ENCODE measurements at places on chromosomes 3 and 15.

GRCh38 chr3:154197751-154198150 lies 76.6 kb downstream of the ARHGEF26 start:
- no peak for DNase-seq

- no peak for DNase-seq
Observed at GRCh38 chr3:10247679-10248183, 528 bp upstream of the TATDN2 start.

DNA sequence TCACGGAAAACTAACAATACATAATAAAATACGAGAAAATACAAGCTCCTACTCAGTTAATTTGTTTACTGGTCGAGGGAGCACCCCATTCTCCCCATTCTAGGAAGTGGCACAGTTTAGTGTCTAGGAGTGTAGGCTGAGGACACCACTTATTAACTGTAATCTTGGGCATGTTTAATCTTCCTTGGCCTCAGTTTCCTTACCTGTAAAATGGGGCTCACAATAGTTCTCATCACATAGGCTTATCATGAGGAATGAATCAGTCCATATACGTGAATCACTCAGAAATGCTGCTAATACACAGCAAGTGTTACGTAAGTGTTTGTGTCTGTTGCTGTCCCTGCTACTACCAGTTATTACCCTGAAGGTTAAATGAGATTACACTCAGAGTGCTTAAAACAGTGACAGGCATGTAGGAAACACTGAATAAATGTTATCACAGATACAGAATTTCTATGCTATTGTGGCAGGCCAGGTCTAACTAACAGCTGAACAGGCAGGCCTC lies 210.2 kb downstream of the OSBPL10 start:
- no peak for DNase-seq

DNA sequence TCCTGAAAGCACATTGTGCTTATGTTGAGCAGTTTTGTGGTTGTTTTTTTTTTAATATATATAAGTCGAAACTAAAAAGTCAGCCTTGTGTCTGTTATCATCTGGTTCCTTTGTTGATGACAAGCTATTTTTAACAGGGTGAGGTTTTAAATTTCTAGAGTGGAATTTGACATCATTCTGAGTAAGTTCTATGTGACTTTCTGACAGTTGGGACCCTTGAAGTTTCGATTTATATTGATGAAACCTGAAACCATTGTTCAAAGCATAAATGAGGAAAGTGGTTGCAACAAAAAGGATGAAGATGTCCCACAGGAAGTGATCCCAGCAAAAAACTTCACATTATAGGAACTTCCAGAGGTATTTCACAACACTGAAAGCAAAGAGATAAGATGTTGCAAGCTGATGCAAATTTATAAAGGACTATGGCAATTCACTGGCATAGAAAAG lies 94.0 kb downstream of the CYP19A1 start:
- no peak for DNase-seq

DNA sequence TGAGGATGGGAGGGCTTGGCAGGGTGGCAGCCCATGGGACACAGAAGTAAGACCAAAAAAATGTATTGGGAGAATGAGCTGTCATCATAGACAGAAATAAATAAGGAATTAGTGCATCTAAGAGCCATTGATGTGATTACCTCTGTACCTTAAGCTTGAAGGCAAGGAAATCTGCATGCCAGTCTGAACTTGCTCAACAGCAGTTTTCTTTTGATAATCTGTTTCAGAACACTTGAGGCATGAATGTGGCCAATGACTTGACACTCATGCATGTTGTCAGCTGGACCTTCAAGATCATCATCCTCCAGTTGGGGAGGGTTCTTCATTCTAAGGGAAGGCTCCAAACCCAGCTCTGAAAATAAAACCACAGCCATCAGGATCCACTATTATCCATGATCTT lies 148.5 kb downstream of the DCLK3 start:
- no peak for DNase-seq

DNA sequence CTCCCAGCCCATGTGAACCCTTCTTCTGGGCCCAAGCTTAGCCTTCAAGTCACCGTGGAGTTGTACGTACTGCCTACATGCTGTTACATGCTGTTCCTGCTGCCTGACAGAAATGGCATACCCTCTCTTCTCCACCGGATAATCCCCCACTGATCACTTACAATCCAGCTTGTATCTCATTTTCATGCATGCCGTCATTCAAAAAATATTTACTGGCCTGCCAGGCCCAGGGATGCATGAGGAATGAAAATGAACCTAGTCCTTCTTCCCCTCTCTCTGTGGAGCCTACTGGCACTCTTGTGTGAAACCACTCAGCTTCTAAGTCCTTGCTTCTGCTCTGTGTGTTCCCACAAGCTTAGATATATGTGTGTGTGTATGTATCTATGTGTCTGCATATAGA lies 60.6 kb downstream of the WNT5A start:
- DNase-seq, result no peak

- DNase-seq, result no peak
Observed at GRCh38 chr3:123147754-123148535, 53.8 kb upstream of the SEC22A start.

GRCh38 chr15:39914977-39915376 lies 5.1 kb downstream of the GPR176 start:
- DNase-seq, result no peak

- DNase-seq, result no peak
Observed at GRCh38 chr3:154955907-154956533, 124.1 kb upstream of the MME start.

DNA sequence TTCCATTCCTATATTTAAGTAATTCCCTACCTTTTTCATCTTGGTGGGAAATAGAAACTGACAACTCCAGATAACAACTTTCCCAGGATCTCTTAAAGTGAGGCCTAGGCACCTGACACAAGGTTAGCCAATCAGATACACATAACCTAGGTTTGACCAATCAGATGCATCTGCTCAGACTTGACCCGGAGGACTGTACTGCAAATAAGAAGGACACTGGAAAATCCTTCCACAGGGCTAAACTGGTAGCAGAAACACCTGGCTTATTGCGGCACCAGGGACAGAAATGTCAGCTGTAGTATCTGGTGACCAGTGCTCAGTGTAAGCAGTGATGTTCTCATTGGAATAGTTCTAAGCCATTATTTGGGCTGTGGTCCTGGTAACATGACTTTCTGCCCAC lies 204.5 kb upstream of the SLCO3A1 start:
- no peak for DNase-seq

DNA sequence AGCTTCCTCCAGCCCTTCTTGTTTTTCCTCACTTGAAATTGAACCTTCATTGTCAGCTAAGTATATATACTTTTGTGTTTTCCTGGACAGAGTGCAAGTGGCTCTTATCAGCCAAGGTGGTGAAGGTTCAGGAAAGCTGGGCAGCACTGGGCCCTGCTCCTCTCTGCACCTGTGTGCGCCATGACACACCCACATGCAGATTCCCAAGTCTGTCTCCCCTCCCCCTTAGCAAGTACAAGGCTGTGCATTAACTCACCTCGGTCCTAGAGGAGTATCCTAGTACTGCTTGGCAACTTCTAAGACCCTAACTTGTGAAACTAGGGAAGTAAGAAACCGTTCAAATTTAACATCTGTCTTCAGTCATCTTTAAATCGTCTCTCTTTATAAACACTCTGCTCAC lies 85.8 kb downstream of the SLC49A4 start:
- no peak for DNase-seq

- no peak for DNase-seq
Observed at GRCh38 chr3:144317961-144318360, 346.3 kb downstream of the DIPK2A start.

DNA sequence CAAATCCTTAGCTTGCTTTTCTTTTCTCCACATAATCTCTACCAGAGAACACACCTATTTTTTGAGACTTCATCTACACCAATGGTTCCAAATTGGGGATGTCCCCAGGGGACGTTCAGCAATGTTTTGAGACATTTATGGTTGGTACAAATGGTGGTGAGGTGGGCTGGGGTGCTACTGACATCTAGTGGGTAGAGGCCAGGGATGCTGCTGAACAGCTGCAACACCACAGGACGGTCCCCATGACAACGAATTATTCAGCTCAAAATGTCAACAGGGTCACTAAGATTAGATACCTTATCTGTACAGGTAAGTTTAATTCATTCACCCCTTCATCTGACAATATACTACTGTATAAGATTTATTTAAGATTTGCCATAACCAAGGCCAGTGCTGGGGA lies 14.4 kb downstream of the GK5 start:
- no peak for DNase-seq

GRCh38 chr15:67335534-67336222 lies 81.1 kb downstream of the IQCH start:
- DNase-seq, result no peak

- no peak for DNase-seq
Observed at GRCh38 chr15:53354874-53355273, 404.6 kb downstream of the WDR72 start.

DNA sequence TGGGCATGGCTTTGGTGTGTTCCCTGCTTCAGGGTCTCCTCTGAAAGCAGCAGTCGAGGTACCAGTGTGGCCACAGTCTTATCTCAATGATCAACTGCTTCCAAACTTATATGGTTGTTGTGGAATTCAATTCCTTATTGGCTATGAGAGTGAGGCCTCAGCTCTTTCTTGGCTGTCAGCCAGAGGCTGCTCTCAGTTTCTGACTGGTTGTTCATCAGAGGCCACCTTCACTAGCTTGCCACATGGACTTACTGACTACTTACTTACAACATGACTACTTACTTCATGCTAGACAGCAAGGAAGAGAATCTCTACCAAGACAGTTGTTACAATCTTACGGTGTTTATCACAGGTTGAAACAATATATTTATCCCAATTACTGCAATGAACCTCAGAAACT lies 789.2 kb downstream of the DIPK2A start:
- no peak for DNase-seq

DNA sequence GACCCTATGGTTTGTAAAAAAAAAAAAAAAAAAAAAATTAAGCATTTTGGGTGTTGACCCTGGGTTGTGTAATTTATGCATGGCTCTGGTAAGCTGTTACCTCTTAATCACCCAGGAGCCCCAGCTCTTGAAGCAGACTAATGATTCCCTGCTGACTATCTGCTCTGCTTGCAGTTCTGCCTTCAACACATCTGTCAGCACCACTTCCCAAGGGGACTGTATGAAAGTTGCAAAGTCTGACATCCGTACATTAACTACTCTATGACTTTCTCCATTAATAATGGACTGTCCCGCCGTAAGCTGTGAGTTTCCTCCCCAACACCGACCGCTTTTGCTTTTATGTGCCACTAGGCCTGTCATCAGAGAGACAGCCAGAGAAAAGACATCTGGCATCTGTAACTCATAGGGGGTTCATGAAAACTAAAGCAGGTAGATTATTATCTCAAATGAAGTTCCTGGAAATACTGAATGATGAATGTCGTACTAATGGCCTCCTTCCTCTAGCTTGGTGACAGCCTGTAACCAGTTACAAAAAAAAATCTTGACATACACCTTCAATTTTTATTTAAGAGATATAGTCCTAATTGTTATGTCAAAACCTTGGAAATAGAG lies 271.5 kb downstream of the IL5RA start:
- DNase-seq, result no peak

GRCh38 chr15:73346735-73347312 lies 21.9 kb downstream of the HCN4 start:
- no peak for DNase-seq

DNA sequence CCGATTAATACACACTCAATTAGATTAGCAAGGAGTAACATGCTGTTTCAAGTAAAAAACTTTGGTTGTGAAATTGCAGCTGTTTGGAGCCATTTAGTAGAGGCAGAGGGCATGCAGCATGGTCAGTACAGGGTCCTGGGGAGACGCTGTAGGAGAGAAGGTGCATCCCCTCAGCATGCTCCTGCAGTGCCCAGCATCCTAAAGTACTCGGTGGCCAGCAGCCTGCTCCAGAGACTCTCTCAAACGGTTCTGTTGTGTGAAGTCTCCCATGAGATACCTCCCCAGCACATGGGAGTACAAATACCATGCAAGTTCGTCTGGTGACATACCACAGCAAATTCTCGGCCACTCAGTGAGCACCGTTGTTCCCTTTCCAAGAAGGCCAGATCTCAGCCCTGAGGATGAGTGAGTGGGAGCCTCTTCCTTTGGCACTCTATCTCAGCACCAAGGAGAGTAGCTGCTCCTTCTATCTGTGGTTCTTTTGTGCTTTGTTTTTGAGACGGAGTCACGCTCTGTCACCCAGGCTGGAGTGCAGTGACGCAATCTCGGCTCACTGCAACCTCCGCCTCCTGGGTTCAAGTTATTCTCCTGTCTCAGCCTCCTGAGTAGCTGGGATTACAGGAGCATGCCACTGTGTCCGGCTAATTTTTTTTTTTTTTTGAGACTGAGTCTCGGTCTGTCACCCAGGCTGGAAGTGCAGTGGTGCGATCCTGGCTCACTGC lies 72.7 kb downstream of the TJP1 start:
- no peak for DNase-seq

GRCh38 chr3:58608648-58609047 lies 31.5 kb upstream of the FAM107A start:
- no peak for DNase-seq

DNA sequence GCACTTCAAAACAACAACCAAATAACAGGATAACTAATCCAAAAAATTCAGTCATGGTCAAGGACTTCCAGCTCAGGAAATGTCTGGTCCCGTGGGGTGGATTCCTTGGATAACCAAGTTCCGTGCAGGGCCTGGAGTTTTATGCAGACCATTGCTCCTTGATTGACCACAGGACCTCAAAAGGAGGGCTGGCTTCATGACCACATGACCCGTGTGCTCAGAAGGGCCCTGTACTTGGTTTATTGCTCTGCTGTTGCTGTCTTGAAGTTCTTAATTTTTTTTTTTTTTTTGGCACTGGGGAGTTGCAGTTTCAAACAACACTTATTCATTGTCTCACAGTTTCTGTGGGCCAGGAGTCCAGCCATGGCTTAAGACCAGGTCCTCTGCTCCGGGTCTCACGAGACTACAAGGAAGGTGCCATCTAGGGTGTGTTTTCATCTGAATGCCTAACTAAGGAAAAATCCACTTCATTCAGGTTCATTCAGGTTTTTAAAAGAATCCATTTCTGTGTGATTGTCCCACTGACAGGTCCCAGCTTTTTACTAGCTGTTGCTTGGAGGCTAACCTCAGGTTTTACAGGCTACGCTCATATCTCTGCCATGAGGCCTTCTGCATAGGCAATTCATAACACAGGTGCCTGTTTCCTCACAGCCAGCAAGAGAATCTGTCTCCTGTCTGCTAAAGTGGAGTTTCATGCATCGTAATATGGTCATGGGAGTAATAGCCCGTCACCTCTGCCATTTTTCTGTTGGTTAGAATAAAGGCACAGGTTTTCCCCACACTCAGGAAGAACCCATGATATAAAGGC lies 65.3 kb downstream of the FLNB start:
- DNase-seq, result no peak

GRCh38 chr15:88658972-88659931 lies 20.4 kb downstream of the ISG20 start:
- DNase-seq, result no peak

DNA sequence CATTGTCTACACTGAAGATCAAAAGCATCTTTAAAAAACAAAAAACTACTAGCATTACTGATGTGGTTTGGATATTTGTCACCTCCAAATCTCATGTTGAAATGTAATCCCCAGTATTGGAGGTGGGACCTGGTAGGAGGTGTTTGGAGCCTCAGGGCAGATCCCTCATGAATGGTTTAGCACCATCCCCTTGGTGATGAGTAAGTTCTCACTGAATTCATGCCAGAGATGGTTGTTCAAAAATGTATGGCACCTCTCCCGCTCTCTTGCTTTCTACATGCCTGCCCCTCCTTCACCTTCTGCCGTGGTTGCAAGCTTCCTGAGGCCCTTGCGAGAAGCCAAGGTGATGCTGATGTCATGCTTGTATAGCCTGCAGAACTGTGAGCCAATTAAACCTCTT lies 136.6 kb upstream of the FHIT start:
- DNase-seq, result no peak

- DNase-seq, result no peak
Observed at GRCh38 chr15:79004336-79004735, 59.5 kb upstream of the CTSH start.

GRCh38 chr15:70442616-70443321 lies 320.6 kb downstream of the UACA start:
- no peak for DNase-seq
